ENCODE measurements at places on chromosomes 5 and 9. TPM values are rescaled to one million over a fixed set of nuclear protein-coding genes. Genes with fewer than 3 reads are reported as not detected.

DNA sequence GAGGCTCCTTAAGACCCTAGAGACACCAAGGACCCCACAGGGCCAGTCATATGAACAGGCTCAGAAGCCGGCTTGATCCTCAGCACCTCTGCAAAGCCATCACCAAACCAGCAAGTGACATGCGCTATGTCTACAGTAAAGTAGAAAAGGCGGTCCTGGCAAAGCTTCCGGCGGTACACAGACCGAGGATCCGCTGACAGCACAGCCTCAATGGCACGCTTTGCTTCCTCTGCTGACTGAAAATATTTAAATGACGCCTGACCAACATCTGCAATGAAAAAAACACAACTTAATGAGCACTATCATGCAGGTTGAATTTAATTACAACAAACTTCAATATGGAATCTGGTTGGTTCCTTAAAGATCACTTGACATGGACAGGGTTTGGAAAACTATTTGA lies 17.6 kb downstream of the TRMO start:
- no peak for DNase-seq

Gene TAF1L
- total RNA-seq: not detected

Gene NUTM2G
- not detected for total RNA-seq

DNA sequence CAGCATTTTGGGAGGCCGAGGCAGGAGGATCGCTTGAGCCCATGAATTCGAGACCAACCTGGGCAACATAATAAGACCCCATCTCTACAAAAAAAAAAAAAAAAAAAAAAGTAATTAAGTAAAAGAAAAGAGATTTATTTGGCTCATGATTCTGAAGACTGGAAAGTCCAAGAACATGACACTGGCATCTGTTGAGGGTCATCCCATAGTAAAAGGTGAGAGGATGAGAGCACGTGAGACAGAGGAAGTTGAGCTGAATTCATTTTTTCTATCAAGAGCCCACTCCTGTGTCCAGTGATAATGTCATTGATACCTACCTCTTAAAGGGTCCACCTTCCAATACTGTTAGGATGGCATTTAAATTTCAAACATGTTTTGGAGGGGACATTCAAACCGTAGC lies 19.8 kb downstream of the CREBRF start:
- DNase-seq: no peak

- DNase-seq: no peak
Measured at GRCh38 chr9:110808599-110808980, 140.0 kb downstream of the MUSK start.

Gene PTGES
- 3.6 TPM for total RNA-seq

DNA sequence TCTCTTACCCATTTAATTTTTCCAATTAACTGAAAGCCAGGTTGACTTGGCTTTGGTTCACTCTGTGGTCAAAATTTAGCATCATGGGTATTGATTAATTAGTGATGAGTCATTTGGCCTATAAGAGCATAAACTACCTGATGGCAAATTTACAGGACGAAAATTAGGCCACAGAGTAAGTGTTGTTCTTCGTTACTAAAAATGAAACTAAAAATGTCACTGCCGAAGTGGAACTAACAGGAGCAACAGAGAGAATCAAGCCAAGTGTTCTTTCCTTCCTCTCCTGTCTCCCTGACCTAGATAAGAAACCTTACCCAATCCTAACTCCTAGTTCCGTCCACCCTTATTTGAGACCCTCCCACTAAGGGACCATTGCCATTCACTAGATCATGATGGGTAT lies 176.9 kb downstream of the RAB3C start:
- no peak for DNase-seq

All from heart right ventricle (tissue), 16 donors.